ENCODE measurements at places on chromosomes 13 and 19.

- DNase-seq, result no peak
These were observed 6.0 kb downstream of the UBL3 start for GRCh38 chr13:29844441-29844840.

- no peak for DNase-seq
These were observed 2447.7 kb downstream of the PCDH9 start for GRCh38 chr13:64782466-64782865.

GRCh38 chr13:95083758-95084157, 217.5 kb downstream of the ABCC4 start:
- DNase-seq, result no peak

DNA sequence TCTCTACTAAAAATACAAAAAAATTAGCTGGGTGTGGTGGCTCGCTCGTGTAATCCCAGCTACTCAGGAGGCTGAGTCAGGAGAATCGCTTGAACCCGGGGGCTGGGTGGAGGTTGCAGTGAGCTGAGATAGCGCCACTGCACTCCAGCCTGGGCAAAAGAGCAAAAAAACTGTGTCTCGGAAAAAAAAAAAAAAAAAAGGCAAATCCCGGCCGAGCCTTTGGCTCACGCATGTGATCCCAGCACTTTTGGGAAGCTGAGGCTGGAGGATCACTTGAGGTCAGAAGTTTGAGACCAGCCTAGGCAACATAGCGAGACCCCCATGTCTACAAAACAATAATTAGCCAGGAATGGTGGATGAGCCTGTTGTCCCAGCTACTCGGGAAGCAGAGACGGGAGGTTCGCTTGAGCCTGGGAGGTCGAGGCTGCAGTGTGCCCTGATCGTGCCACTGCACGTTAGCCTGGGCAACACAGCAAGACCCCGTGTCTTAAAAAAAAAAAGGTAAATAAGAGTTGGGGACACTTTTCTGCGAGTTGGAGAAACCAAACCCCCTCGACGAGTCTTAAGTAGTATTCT, 574 bp upstream of the GPX4 start:
- no peak for DNase-seq

DNA sequence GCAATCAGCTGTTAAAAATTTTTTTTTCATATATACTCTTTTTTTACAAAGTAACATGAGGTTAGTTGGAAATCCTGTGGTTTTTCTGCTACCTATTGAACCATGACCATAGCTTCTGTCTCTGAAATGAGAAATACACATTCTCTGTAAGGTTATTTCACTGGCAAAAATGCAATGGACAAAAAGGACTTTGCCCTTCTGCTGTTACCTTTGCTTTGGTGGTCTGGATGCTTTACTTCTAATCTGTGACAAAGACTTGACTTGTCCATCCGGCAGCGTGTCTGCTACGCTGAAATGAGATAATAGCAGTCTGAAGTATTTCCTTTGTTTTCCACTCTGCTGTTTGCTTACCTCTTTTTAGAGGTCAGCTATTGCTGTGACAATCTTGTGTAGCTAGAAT, 412.8 kb downstream of the SLITRK6 start:
- no peak for DNase-seq

DNA sequence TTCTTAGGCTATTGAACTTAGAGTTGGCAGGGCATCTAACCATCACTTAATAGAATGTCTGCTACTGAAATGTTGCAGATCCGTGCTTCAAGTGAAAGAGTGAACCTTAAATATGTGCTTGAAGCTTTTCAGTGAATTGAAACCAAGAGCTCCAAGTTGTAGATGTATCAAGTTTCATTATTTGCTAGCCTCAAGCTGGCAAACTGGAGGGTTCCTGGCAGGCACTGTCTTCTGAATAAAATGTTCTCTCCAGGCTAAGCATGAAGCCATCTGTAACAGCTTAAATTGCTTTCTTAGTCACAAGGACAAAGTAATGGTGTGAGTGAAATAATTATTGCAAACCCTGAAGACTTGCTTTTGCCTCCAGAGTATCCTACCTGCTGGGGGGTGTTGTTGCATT, 415.0 kb upstream of the SPRY2 start:
- DNase-seq, result no peak

DNA sequence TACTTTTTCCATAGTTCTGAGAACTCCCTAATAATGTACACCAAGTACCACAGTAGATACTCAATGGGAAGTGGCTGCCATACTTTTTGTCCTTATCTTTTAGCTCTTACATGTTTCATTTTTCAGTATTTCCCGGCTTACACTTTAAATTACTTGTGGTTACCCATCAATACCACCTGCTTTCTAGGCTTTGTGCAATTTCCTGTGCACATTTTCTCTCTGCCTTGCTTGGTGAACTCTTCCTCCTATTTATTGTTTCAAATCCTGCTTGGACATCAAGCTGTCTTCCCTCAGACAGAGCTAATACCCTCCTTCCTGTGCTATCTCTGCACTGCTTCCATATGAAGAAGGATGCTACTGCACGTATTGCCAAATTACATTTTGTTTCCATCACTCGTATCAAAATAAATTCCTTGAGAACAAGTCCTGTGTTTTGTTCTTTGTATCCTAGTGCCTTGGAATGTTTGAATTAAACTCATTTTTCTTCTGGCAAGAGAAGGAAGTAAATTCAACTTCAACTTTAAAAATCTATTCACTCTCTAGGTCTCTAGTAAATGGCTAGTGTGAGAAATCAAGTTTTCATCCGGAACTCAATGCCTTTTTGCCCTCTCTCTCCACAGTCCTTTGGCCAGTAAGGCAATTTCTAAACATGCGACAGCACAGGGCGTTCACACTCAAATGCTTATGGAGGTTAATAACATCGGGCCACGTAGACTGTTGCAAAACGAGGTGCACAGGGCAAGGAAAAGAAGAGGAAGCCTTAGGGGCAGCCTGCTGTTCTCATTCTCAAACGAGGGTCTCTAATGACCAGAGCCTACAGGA, 5.6 kb downstream of the ZAR1L start:
- DNase-seq, result no peak

GRCh38 chr19:45040059-45040771, 1.4 kb downstream of the CLASRP start:
- DNase-seq, result no peak

GRCh38 chr19:3132971-3133792, 2.7 kb upstream of the GNA15 start:
- DNase-seq, result no peak

DNA sequence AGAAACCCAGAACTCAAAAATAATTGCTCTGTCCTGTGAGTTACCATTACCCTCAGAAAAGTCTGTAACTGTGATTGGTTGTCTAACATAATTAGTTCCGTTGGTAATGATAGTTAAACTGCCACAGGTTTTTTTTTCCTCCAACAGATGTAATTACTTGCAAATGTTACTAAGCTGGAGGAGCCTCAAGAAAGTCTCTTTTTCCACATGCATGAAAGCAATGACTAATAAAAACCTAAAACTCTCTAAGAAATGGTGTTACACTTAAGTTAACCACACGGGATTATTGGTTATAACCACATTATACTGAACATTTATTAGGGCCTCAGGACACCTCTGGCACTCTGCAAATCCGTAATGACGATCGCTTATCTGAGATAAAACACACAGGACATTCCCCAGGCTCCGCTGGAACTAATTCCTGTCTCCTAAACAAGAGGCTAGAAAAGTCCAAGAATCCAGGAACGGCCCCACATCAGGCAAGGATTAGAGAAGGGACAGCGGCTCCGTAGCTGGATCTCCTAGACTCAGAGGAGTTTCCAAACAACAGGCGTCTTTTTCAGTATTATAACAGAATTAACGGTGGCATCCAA, 753 bp downstream of the ZNF235 start:
- DNase-seq, result no peak

GRCh38 chr13:111114362-111115060, 599 bp upstream of the ARHGEF7 start:
- no peak for DNase-seq

DNA sequence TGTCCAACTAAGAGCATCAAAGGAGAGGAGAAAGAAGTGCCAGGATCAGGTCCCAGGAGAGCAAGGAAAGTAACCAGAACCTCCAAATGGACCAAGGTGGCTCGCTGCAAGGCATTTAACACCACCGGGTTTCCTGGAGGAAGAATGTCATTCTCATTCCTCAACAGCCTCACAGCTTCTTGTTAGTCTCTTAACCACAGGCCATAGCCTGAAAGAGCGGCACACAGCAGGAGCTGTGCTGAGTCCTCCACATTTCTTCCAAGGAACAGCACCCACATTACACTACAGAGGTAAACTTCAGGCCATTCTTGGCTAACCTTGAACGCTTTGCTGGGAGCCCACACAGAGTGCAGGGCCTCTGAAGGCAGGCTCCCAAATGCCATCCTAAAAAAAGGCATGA, 23.6 kb downstream of the DOCK9 start:
- no peak for DNase-seq

DNA sequence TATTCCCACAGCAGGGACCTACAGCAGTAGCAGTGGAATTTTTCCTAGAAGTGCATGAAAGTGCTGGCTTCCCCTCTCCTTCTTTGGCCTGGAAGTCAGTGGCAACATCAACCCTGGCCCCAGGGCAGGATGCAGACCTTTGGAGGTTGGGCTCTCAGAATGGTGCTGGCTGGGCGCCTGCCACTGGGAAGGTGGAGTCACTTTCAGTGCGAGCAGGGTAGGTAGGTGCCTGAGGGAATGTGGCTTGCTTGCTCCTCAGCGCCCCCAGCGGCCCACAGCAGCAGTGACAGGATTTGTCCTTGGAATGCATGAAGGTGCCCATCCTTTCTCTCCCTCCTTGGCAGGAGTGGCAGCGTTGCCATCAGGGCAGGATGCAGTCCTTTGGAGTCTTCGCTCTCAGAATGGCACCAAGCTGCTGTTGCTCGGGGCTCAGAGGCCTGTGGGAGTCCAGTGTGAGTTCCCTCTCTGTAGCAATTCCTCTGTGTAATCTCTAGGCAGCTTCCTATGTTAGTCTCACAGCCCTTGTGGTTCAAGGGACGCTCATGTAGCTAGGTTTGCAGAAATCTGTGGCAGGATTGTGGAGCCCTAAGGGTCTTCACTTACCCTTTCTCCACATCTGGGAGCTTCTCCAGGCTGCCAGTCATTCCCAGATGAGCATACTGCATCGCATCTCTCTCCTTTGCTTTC, 354.4 kb upstream of the DACH1 start:
- no peak for DNase-seq

- DNase-seq, result no peak
These were observed 783.4 kb upstream of the MIR17HG start for GRCh38 chr13:90564096-90564495.

DNA sequence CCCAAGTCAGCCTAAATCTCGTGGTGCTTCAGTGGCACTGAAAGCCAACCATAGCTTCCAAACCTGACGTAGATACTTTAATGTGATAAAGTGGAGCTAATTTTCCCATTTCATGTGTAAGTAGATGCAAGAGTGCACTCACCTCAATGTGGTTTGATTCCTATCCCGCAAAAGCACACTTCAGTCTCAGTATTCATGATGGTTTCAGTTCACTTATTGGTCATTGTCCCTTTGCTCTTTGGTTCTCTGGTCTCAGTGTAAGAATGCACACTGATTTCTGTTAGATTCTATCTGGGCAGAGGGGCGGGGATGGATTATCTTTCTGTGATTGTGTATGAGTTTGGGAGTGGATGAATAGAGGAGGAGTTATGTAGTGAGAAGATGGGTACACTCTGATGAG, 340.6 kb downstream of the KCNRG start:
- DNase-seq, result no peak

DNA sequence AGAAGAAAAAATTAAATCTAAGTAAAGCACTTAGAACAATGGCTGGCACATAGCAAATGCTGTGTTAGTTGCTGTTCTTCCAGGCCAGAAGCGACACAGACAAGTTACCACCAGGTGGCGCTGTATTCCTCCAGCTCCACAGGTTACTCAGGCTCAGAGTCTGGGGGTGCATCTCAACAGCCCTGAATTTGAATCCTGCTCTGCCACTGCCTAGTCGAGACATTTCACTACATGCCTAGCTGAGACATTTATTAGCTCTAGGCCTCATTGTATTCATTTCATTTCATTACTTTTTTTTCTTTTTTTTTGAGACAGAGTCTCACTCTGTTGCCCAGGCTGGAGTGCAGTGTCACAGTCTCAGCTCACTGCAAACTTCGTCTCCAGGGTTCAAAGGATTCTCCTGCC, 16.4 kb upstream of the CYP2B6 start:
- DNase-seq, result no peak

GRCh38 chr13:88097541-88097940, 426.4 kb downstream of the SLITRK5 start:
- no peak for DNase-seq

DNA sequence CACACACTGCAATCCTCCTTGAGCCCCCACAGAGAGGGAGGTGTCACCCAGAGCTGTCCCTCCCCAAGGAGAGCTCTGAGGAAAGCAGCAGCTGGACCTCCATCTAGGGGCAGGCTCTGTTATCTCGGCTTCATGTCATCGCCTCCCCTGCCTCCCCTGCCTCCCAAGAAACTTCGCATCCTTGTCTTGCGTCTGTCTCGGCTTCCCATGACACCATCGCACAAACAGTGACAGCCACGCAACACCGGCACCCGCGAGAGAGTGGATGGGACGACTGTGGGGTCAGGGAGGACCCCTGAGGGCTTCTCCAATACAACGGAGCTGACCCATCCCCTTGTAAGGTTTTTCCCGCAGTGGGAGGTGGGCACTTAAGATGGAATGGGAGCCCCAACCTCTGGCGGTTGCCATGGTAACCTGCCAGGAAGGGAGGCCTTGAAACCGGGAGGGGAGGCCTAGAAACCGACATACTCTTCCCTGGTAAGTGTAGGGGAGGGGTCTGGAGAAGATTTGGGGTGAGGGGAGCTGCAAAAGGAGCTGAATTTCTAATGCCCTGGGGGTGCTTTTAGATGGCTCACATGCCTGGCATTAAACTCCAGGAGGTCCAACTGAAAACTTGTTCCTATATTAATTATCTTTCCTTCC, 16.3 kb downstream of the TLE2 start:
- no peak for DNase-seq

DNA sequence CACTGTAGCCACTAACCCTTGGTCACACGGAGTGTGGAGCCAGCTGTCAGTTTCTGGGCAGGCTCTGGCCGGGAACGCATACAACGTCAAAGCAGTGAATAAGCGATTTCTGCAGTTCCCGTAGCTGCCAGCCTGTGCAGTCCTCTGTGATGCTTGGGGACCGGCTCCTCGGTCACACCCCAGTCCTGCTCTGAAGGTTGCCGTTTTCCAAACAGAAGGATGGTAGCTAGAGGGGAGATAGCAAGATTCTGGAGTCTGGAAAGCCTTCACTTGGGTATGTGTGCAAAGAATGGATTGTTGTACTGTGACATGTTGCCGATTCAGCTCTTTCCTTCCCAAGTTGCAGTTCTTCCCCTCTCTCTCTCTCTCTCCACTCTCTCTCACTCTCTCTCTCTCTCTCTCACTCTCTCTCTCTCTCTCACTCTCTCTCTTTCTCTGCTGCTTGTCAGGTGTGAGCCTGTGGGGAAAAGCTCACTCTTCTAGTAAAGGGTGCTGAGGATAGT, 38.7 kb upstream of the C1QTNF9 start:
- no peak for DNase-seq

DNA sequence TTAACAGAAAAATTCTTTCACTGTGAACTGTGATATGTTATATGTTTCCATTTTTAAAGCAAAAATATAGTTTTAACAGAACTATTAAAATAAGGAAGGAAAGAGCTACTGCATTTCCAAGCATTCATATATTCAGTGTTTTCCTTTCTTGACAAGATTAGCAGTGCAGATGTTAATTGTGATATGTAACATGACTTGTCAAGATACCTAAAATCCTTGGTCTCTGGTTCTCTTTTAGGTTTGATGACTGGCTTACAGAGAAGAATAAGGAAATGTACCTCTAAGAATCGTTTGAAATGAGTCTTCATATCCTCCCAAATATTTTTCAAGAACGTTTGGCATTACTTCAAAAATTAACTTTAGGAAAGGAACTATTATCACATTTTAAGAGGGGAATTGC, 907.2 kb downstream of the PCDH9 start:
- no peak for DNase-seq

All from cortex of kidney (tissue), 1 donor.